CD4-positive, alpha-beta T cell treated with Interleukin-2 at 100 ng/mL for 4 hours (primary cell): ENCODE measurements at places on chromosomes 12 and 14.

DNA sequence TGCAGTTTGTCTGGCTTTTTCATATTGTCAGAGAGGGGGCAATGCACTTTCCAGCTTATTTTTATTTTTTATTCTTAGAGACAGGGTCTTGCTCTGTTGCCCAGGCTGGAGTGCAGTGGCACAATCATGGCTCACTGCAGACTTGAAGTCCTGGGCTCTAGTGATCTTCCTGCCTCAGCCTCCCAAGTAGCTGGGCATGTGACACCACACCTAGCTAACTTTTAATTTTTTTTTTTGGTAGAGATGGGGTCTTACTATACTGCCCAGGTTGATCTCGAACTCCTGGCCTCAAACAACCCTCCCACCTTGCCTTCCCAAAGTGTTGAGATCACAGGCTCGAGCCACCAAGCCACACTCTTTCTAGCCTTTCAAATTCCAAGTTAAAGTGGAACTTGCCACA lies 3.9 kb upstream of the A2ML1 start:
- no peak for DNase-seq

DNA sequence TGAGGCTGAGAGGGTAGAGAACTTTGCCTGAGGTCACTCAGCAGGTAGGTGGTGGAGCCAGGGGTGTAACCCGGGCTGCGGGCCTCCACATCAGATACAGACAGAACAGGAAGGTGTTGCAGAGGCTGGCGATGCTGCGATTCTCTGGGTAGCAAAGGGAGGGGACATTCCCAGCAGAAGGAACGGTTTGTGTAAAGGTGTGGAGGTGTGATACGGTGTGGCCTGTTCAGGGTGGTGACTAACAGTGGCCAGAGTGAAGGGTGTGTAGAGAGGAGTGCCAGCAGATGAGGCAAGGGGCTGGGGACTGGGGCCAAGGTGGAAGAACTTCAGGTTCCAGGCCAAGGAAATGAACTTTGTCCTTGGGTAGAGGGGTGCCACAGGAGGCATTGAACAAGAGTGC lies 18.2 kb upstream of the FAIM2 start:
- DNase-seq: no peak

DNA sequence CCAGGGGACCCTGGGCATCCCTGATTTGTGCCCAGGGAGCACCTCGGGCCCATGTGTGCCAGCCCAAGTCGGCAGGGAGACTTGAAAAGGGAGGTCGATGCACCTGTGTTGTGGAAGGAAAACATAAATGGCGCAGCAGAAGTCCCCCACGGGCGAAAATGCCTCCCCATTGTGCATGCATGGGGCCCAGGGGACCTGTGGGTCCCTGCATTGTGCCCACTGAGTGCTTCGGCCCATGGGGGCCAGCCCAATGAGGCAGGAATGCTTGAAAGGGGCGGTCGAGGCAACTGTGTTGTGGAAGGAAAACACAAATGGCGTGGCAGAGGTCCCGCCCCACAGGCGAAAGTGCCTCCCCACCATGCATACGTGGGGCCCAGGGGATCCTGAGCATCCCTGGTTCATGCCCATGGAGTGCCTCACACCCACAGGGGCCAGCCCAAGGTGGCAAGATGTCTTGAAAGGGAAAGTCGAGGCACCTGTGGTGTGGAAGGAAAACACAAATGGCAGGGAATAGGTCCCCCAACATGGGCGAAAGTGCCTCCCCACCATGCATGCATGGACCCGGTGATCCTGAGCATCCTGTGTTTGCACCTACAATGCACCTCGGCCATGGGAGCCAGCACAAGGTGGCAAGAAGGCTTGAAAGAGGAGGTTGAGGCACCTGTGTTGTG lies 368.0 kb downstream of the ALG10 start:
- no peak for DNase-seq

DNA sequence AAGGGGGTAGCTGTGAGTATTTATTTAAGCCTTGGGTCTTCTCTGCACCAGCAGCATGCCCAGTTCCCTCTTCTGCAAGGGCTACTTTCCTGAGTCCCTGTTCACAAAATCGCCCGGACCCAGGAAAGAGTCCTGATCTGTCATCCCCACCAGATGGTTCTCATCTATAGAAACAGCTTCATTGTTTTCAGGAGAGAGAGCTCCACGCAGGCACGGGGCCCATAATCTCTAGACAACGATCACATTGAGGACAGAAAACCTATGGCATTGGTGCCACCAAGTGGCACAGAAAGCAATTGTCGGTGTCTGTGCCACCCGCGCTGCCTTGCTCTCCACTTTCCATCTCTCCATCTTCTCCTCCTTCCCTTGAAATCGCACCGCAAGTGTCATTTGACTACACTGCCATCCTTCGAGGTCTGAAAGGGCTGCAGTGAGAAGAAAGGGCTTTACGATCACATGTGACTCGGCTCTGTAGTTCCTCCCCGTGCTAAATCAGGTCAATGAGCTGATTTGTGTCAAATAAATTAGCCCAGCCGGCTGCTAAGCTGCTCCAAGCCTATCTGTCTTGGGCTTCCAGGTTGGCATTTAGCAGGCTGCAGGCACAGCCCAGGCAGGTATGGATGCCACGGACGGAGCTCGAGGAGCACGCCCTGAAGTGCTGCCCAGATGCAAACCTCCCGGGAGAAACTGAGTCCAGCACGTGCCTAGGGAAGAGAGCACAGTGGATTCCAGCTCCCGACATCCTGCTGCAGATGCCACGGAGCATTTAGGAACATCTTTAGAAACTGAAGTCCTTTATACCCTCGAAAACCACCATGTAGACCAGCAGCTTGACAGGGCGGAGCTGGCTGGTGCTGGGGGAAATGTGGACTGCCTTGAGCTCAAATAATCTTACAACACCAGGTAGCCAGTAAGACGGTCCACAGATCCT lies 28.8 kb downstream of the SPRING1 start:
- peak; percentile 47 for DNase-seq

GRCh38 chr12:95100264-95101190 lies 27.1 kb upstream of the NR2C1 start:
- DNase-seq: no peak

DNA sequence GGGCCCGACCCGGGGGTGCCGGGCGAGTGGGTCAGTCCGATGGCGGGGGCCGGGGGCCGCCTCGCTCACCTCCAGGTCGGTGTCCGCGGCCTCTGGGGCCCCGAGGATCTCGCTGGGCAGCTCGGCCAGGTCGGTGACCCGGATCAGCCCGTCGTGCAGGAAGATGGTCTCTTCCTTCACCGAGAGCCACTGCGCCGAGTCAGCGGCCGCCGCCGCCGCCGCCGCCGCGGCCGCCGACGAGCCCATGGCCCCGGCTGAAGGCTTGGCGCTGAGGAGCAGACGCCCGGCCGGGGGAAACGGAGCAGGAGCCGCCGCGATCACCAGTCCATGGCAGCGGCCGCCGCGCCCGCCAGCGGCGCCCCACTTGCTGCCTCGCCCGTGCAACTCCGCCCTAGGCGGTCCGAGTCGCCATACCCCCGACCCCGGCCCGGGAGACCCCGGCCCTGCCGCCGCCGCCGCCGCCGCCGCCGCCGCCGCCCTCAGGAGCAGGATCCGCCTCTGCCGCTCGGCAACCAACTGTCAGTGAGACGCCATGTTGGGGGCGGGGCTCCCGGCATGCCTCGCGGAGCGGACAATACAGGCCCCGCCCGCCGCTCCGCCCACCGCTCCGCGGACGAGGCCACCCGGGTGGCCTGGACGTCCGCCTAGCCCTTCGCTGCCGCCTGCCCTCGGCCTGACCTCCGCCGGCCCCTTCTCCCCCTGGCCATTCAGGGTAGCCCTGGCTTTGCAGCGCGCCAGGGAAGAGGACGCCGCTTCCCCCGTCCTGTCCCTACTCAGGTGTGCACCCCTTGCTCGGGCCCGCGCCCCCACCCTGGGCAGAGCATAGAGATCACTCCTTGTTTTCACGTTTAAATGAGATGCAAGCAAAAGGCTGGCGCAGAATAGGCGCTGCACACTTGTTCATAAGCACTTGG lies at the start of gene HECTD4:
TSS of gene HECTD4 (minus strand) at position 549 of the 914 bp plus-strand sequence. CDS start at position 246, 303 bp downstream.
- peak; percentile 90 for DNase-seq

DNA sequence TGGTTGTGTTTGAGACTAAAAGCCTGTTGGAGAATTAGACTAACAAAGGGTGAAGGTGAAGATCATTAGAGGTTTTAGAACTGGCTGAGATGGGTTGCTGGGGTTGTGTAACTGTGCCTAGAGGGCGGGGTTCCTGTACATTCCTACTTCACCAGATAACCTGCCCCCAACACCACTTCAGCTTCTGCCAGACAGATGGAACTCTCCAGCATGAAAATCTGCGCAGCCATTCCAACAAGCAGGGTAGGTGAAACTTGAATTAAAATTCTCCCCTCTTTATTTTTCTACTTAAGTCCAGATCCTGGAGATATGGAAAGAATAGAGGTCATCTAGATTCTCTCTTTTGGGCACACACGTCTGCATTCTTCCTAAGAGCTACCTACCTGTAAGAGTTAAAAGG lies 6.0 kb downstream of the FOXG1 start:
- no peak for DNase-seq

DNA sequence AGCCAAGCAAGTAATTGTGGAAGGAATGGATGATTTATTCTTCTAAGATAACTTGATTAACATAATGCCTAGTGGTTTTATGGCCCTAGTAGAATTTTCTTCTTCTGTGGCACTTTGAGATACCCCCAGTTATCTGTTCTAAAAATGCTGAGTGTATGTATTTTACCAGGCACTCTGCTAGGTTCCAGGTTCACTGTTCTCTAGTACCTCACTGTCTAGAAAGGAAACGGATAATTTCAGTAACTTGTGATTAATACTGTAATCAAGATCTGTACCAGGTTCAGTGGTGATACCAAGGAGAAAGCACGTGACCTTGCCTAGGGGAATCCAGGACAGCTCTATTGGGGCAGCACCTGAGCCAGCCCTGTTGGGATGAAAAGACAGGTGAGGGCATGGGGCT lies 8.0 kb downstream of the ANO6 start:
- DNase-seq: no peak

DNA sequence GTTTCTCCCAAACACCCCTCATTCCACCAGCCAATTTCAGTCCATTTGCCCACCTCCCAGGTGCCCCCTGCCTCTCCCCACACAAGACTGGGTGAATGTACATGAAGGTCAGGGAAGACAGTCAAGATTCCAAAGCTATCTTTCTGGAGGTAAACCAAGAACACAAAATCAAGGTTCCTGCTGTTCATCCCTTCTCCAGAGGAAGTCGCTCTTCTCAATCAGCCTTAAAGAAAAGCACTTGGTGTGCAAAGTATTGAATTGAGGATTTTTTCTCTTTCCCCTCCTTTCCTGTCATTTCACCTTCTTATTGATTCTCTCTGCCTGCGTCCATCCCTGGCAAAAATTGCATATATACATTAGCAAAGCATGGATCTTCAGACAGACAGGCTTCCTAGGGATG lies 4.5 kb downstream of the GRIN2B start:
- no peak for DNase-seq

DNA sequence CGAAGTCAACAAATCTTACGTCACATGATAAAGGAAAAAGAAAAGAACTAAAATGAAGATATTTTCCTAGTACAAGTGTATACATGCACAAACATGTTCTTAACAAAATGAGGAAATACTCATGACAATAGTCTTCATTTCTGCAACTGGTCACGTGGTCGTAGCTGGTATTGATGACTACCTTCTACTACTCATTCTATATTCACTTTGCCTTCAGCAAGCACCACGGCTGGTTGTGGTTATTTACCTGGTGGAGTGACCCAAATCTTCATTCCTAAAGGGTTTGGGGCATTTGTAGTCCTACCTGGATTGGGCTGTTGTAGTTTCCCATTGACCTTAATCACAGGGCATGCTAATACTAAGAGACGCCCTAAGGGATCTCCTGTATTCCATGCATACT lies 51.2 kb downstream of the FIGNL2 start:
- DNase-seq: no peak

- DNase-seq: no peak
Measured at GRCh38 chr12:105977652-105978051, 161.1 kb downstream of the NUAK1 start.

- no peak for DNase-seq
Measured at GRCh38 chr14:96863327-96863985, 66.3 kb downstream of the VRK1 start.

- no peak for DNase-seq
Measured at GRCh38 chr12:51632623-51633022, 41.6 kb downstream of the SCN8A start.

DNA sequence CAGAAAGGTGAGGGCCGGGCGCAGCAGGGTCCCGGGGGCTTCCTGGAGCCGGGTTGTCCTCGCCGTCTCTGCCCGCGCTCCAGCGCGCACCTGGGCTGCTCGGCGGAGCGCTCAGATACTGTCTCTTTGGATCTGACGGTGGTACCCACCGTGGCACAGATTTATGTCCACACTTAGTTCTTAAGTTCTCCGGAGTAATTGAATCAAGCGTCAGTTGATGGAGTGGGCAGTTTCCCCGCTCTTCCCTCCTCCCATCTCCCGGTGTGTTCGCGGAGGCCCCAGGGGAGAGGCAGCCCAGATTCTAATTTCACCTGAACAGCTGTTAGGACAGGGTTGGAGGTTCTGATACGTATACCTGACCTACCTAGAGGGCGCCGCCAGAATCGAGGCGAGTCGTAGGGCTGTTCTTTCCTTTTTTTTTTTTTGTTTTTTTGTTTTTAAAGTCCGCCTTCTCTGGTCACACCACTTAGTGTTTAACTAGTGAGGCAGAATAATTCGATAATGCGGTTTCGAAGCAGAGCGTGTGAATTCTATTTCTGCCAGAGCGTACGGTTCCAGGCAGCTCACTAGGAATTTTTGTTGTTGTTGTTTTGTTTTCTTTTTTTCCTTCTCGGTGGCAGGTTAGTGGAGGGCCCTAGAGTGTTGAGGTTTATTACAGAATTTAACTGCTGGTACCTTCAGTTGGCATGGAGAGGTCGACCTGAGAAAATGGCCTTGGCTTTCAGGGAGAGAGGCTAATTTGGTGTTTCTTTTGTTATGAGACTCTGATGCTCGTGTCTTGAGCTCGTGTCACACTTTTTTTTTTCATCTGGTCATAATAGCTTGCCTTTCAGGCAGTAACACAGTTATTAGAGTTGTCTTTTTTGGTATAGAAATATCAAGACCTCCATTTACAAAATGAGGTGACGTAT lies 22.3 kb upstream of the GNS start:
- no peak for DNase-seq

- DNase-seq: peak; percentile 85
Measured at GRCh38 chr12:6872073-6873048, 742 bp downstream of the SPSB2 start.
